ENCODE measurements at places on chromosomes 6 and 20.

DNA sequence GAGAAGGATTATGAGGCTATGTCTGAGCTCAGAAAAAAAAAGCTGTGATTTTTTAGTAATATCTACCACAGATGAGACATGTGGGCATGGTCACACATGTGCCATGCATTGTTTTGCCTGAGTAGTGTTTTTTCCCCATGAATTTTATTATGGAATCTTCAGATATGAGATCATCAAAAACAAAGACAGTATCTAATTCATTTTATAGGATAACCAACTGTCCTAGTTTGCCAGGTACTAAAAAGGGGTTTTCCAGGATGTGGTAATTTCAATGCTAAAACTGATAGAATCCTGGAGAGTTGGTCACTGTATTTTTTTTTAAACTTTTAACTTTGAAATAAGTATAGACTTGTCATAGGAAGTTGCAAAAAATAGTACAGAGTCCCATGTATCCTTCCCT is 127.4 kb upstream of the MAP3K7 start:
- DNase-seq, result no peak

DNA sequence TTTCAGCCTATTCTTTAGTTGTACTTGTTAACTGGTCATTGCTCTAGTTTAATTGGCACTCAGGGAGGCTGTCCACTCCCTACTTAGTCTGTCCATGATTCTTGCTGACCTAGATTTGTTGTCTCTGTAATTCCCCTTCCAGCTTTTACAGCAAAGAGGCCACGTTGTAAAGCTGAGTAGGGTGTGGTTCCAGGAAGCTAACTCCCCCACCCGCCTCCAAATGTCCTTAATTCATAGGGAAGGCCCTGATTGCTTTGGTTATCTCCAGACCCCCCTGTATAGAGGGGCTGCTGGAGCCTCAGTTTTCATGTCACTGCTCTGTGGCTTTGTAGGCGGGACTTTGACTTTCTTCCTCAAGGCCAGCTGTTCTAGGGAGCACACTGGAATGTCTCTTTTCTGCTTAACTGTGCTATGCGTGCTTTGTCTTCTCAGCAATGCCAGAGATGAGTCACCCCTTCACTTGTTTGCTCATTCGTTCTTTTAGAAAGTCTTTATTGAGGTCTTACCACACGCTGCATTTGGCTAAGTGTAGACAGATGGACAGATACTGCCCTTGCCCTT is 175.1 kb upstream of the JAG1 start:
- DNase-seq, result no peak

GRCh38 chr6:42316981-42317380 is 99.3 kb upstream of the MRPS10 start:
- DNase-seq, result no peak

DNA sequence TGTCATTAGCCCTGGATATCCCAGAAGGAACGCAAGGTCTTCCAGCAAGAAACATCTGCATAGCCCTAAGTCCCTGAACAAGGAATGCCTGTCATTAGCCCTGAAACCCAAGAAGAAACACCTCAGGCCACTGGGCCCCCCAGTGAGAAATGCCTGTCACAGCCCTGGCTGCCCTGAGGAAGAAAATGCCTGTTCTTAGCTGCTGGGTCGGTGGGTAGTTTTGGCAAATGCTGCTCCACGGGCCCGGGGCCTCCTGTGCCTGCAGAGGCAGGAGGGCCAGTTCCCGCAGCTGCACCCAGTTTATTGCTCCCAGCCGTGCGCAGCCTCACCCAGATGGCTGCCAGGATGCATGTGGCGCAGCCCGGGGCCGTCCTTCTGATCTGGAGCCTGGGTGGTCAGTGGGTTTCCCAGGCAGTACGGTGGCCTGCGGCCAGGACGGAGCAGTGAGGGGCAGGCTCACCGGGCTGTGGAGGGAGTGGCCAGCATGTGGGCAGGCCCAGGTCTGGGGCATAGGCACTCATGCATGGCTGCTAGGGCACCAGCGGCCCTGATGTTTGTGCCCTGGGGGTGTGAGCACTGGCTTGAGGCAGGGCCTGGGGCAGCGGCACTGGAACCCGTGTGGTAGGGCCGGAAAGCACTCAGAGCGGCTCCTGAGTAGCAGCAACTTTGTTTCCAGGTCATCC is 219.0 kb downstream of the ERMARD start:
- DNase-seq, result no peak

GRCh38 chr6:169287675-169288074 is 34.0 kb upstream of the THBS2 start:
- no peak for DNase-seq

DNA sequence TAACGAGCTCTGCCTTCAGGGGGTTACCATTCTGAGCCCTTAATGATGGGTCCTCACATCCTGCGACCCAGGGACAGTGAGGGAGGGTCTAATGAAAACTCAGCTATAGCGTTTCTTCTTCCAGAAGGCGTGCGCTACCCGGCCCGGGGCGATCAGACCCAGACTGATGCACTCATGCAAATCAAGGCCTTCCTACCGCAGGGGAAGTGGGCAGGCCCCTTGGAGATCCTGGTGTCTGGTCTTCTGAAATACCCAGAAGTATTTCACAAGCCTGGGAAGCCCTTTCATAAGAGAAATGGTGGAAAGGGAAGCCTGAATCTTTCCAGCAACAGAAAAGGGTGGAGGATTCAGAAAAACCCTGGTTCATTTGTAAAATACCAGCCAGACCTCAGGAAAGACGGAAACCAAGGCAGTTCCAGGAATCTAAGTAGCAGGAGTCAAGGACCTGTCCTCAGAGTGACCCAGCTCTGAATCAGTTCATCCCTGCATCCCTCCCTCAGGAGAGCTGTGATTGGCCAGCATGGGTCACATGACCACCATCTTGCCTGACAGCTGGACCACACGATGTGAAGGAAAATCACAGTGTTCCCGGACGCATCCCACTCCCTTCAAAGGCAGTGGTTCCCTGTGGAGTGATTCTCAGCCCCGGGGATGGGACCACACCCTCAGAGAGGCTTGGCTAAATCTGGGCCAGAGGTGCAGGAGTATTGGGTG is 12.7 kb downstream of the BFSP1 start:
- DNase-seq, result no peak

- DNase-seq, result no peak
Observed at GRCh38 chr6:159713984-159714383, 13.3 kb upstream of the WTAP start.

GRCh38 chr6:159499034-159499433 is 194.0 kb downstream of the SOD2 start:
- no peak for DNase-seq

GRCh38 chr20:60007464-60007863 is 49.2 kb downstream of the CDH26 start:
- no peak for DNase-seq
